ENCODE measurements at places on chromosomes 7 and 10.
A peak's percentile ranks its signal among the peaks of the same experiment; 100 is the strongest.

DNA sequence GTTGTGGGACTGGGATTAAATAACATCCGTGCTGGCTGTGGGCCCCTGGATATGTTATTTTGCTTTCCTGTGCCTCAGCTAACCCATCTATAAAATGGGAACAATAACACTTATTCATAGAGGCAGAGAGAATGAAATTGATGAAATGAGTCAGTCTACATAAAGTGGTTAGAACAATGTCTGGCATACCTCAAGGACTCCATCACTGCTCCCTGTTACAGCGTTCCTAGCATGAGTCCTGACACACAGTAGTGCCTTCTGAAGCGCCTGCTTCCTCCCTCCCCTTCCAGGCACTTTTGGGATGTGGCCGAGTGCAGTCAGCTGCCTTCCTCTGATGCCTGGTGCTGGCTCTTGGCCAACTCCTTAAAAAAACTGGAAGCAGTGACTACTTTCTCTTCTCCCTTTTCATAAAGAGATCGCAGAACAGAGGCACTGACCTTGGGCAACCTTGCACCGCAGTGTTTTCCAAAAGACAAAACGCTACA is 108.4 kb upstream of the ZMIZ1 start:
- no peak for DNase-seq

DNA sequence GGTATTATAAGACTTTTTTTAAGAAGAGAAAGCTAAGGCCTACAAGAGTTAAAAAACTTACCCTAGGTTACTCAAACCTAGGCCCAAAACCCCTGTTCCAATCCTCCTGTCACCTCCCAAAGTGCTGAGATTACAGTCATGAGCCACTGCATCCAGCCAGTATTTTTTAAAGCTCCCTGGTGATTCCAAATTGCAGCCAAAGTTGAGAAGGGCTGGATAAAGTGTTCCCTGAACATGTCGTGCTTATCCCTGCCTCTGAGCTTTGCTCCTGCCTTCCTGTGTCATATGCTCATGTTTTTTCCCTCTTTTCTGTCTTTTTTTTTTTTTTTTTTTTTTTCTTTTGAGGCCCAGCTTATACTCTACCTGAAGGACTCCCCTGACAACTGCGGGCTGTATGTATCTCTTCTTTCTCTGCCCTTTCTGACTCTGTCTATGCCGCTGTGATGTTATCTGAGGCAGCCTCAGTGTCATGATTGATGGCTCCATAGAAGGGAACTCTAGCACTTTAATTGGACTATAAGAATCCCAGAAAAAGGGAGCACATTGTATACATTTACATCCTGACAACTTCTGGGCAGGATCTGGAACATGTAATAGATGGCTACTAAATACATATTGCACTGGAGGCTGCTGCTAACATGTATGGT is 8.0 kb downstream of the AKR1B10 start:
- no peak for DNase-seq

- no peak for DNase-seq
These were observed 12.0 kb upstream of the PARP12 start for GRCh38 chr7:140074780-140075179.

GRCh38 chr10:69497231-69497561 is 45.9 kb downstream of the TSPAN15 start:
- DNase-seq, result no peak

- no peak for DNase-seq
These were observed 292.5 kb downstream of the CCDC3 start for GRCh38 chr10:12709000-12709401.

DNA sequence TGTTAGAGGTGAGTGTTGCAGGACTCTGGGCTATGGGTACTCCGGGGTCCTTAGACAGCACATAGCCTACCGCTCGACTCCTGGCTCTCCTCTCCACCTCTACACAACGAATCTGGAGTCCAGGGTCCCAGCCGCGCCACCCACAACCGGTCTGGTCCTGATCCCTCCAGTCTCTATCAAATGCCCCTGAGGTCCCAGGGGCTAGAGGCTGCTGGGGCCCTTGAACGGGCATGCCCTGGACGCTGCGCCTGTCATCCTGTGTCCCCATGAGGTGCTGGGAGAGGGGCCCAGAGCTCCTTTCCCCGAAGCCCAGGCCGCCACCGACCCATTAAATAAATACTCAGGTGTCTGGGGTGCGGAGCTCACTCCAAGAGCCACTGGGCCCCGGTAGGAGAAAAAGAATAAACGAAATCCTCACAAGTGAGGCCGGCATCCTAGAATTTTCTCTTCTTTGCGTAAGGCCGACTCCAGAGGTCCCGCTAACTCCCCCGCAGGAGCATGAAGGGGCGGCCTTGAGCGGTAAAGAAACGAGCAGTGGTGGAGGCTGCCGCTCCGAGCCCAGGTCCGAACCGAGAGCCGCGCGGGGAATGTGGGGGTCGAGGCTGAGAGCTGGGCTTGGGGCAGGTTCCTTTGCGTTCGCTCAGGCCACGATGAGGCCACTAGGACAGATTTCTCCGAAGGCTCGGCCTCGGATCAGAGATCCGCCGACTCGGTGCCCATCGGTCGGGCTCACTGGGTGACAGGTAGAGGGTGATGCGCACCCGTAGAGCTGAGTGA is 166.7 kb downstream of the NRF1 start:
- no peak for DNase-seq

GRCh38 chr10:102352066-102352715 is 43.3 kb upstream of the NFKB2 start:
- peak; percentile 24 for DNase-seq

DNA sequence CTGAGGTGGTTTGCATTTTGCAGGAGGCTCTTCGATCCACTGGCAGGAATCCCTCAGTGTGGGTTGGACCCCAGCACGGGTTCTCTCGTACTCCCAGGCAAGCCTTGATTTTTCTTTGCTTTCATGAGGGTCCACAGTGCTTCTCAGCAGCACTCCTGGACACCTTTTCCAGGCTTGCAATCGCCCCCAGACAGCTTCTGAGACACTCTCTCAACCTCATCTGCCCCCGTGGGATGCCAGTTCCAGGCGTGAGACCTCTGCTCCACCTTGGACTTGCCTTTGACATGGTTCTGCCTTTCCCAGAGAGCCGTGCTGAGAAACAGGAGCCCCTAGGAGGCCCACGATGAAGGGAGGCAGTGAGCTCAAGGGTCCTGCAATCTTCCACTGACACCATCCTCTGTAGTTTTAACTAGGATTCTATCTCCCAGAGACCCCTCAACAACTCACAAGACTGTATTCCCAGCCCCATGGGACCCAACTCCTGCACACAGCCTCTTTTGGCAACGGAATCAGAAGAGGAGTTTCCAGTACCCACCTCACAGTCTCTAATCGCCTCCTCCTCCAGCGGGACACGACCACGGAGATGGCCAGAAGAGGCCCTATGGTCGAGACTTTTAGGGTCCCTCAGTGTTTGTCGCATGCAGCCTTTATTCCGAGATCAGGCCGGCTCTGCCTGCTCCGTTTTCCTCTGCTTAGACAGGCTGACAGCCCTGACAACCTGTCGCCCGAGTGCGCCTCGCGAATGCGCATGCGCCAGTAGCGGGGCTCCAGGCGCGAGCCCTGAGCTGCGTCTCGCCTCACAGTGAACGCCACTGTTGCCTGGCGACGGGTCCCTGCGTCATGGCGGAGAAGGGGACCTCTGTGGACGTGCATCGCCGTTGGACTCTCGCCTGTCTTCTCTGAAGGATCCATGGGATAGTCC is 26.0 kb upstream of the ZNF273 start:
- peak; percentile 51 for DNase-seq
